CD4-positive, alpha-beta T cell treated with Interferon gamma for 1 hour (primary cell): ENCODE measurements at places on chromosomes 6 and 20.

DNA sequence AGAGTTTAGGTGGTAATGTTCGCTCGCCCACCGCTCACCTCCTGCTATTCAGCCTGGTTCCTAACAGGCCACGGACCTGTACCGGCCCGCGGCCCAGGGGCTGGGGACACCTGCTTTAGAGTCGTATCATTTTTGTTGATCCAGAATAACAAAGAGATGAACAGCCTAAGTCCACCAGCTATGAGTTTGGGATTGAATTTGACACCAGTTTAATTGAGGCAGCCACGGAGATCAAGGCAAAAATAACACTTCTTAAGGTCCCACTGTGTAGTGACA lies 108.5 kb downstream of the TSHZ2 start:
- no peak for DNase-seq

DNA sequence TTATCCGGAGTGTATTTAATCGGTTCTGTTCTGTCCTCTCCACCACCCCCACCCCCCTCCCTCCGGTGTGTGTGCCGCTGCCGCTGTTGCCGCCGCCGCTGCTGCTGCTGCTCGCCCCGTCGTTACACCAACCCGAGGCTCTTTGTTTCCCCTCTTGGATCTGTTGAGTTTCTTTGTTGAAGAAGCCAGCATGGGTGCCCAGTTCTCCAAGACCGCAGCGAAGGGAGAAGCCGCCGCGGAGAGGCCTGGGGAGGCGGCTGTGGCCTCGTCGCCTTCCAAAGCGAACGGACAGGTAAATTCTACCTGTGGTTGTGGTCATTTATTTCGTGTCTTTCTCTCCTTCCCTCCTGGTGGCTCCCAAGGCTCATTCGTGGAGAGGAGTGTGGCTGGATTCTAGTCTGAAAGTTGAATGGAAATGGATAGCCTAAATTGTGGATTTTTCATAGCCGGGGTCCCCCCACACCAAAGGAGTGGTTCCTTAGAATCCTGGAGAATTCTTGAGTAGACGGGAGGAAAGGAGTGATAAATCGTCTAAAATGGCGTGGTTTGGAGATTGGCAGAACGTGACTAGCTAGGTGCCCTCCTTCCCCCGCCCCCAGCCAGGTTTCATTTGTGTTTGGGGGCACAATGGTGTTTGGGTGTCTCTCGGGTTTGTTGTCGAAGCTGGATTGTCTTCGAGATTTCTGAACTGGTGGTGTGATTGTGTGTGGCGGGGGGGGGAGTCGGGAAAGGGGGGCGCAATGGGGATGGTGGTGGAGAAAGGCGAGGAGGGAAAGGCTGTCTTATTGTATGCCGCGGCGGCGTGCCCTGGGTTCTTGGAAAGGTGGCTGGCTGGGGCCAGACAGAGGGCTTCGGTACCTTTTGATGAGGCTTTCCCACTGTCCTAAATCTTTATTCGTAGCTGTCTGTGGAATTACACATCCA lies 673 bp downstream of the MARCKS start:
- peak; percentile 58 for DNase-seq

- no peak for DNase-seq
Observed at GRCh38 chr20:61387204-61387953, 135.3 kb downstream of the CDH4 start.

GRCh38 chr6:33571637-33572316 lies 8.3 kb downstream of the BAK1 start:
- DNase-seq = no peak

DNA sequence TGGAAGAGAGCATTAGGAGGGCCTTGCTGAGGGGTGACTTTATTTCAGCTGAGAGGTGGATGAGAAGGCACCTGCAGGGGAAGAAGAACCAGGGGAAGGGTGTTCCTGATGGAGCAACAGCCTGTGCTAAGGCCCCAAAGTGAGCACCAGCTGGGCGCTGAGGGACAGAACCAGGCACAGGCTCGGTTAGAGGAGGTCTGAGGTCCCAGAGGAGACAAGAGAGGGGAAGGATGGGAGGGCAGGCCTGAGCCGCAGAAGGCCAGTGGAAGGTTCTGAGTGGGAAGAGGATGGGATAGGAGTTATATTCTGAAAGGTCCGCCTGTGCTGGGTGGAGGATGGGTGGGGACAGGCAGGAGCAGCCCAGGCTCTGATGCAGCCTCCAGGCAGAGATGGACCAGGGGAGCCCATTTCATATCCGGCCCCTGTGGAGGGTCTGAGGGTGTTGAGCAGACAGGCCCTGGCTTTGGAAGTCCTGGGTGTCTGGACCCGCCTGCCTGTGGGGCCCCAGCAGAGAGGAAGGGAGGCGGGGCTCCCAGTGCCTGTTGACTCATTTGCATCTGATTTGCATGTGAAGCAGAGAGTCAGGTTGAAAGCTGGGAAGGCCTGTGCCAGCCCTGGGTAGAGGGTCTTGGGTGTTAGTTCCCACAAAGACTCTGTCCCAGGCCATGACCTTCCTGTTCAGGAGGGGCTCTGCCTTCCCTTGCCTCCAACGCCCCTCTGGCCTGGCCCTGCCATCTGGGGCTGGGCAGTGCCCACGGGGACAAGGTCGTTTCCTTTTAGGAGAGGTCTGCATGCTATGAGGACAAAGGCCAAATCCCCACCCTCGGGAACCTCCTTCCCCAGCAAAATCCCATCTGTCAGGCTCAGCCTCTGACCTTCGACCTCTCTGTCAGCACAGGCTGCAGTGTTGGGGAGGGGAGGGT lies 10.6 kb upstream of the FAM110A start:
- no peak for DNase-seq

- DNase-seq = no peak
Observed at GRCh38 chr20:2606507-2607006, 45.9 kb upstream of the NOP56 start.

DNA sequence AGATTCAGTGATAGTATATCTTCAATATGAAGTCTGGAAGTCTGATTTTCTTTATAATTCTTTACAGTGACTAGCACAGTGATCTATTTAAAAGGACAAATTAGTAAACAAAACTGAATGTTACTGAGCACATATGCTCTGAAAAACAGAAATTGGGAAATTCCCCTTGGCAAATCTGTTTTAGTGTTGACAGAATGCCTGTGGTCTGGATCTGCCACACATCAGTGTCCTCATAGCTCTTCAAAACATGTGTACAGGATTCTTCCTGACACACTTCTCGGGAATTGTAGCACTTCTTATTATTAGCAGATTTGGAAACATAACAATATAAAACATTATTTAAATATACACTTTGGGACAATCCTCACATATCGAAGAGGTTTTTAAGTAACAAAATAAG lies 354.3 kb downstream of the COL12A1 start:
- no peak for DNase-seq

GRCh38 chr6:115783402-115784061 lies 277.2 kb downstream of the FRK start:
- no peak for DNase-seq

DNA sequence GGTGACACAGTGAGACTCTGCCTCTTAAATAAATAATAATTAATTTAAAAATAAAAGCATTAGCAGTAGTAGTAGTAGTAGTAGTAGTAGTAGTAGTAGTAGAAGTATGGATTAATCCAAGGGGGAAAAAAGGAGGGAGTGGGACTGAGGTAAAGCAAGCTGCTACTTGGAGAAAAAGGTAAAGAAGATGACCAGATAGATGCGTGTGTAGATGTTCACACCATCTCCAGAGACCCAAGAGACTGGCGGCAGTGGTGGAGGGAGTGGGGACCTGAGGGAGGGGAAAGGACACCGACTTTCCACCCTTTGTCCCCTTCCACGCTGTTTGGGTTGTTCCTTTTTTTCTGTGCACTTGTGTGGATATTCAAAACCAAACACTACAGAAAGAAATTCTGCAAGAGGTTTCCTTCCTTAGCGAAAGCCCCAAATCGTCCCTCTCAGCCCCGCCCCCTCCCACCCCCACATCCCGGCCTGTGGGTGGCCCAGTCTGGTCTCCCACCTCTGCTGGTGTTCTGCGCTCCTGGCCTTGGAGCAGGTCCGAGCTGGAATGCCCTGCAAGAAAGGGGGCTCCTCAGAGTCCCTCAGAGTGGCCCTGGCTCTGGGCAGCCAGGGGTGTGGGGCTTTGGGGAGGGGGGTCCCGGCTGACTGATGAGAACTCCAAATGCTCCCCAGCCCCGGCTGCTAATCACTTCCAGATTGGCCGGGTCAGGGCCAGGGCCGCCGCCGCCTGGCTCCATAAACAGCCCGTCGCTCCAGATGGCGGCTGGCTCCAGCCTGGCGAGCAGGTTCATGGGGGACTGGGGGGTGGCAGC lies 60.2 kb downstream of the UBE2V1 start:
- no peak for DNase-seq
